NCI-H2081 treated with DMSO at 0.1 percent for 48 hours (cell line): ENCODE measurements at places on chromosomes 7 and 10.

- DNase-seq: no peak
Measured at GRCh38 chr10:23445591-23445990, 6.7 kb downstream of the OTUD1 start.

- no peak for DNase-seq
Measured at GRCh38 chr10:98340261-98340939, 72.4 kb upstream of the LOXL4 start.

GRCh38 chr7:17234398-17235031 is 63.9 kb upstream of the AHR start:
- DNase-seq: no peak

DNA sequence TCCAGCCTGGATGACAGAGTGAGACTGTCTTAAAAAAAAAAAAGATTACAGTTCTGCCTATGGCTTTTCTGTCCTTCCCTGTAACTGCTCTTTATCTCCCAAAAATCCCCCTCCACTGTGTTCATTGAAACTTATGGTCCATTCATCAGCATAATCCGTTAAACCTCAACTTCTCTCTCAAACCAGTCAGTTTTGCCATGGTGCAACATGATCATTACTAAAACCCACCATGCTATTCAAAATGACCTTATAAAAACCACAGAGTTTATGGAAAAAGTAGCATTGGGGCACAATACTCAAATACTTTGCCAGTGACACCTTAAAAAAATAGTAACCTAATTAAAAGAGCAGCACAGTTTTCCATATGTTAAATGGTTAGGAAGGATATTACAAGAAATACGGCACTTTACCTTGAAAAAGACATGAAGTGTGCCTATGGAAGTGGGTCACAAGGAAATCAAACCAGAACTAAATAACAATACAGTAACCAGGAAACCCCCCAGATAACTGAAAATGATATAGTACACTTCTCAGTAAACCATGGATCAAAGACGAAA is 74.0 kb upstream of the ST8SIA6 start:
- no peak for DNase-seq

GRCh38 chr10:112379635-112380296 is 5.8 kb downstream of the ACSL5 start:
- no peak for DNase-seq

- no peak for DNase-seq
Measured at GRCh38 chr10:78553792-78554191, 515.0 kb upstream of the ZMIZ1 start.

GRCh38 chr10:102509387-102509786 is 5.6 kb downstream of the SUFU start:
- DNase-seq: no peak

DNA sequence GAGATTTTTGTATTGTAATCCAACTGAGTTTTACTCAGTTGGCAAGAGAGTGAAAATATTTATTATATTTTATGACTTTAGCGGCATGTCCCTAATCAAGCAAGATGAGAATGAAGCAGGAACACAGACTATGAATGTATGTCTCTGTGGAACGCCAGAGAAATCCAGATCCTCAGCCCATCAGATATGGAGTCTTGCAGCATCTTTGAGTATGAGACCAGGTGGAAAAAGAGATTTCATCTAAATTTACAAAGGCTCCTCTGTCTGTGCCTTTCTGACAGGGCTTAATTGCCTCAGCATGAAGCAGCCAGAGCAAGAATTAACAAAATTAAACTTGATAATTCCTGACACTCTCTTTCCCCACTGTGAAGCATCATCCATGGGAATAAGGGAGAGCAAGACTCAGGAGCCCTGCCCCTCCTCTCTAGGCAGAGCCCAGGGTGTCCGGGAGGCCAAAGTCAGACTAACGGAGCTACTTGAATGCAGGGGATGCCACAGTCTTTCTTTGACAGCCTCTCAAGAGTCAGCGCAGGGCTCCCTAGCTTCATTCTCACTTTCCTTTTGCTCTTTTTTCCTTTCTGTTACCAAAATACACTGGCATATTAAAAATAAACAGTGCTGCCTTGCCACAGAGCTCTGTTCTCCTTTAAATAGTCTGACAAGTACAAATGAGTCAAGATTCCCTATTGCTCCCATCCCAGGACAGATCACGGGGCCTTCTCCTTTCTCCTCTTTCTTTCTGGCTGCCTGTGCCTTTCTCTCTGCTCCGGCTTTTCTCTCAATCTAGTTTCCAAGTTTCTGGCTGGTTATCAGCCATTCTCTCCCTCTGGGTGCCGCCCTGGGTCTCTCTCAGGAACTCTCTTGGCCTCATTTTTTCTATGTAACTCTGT is 132.2 kb upstream of the INHBA start:
- DNase-seq: no peak

GRCh38 chr10:86361156-86362128 is 5.2 kb downstream of the GRID1 start:
- DNase-seq: no peak

GRCh38 chr7:140778568-140778967 is 82.1 kb downstream of the NDUFB2 start:
- DNase-seq: no peak

DNA sequence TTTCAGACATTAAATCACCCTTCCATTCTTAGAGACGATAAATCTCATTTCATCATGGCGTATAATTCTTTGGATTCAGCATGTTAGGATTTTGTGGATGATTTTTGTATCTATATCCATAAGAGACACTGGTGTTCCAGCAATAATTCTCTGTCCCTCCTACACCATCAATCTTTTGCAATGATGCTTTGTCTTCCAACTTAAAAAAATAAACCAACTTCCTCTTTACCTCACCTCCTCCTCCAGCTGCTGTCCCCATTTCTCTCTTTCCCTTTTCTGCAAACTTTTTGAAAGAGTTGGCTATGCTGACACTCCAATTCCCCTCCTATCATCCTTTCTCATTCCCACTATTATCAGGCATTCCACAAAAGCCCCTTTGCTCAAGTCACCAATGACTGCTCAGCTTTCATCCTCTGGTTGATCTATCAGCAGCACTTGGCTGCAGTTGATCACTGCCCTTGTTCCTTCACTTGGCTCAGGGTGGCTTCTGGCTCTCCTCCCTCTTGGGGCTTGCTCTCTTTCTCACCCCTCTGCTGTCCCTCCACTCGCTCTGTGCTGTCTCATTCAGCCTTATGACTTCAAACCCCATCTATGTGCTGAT is 130.0 kb downstream of the ARHGAP22 start:
- no peak for DNase-seq

- DNase-seq: no peak
Measured at GRCh38 chr7:40704172-40704571, 569.4 kb downstream of the SUGCT start.

DNA sequence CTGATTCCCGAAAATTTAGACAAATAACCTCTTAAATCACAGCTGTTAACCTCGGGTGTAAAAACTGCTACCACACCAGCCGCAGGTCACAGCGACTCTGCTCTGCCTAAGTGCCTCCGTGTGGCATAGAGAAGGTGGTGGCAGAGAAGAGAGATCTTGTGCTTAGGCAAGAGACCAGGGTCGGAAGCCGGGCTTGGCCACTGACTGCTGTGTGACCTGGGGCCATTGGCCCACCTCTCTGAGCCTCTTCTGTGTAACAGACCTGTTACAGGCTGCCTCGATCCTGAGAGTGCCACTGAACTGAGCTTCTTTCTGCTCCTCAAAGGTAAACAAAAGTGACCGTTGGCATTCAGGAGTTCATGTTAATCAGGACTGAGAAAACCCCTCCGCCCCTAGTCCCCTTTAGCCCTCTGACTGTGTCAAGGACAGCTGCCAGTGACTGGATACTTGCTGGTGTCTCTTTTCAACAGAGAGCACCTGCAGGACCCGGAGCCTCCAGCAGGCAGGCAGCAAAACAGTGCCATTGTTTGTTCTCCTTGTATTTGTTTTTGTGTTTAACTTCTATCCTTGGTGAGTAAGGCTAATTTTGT is 36.5 kb downstream of the ZMIZ1 start:
- no peak for DNase-seq

DNA sequence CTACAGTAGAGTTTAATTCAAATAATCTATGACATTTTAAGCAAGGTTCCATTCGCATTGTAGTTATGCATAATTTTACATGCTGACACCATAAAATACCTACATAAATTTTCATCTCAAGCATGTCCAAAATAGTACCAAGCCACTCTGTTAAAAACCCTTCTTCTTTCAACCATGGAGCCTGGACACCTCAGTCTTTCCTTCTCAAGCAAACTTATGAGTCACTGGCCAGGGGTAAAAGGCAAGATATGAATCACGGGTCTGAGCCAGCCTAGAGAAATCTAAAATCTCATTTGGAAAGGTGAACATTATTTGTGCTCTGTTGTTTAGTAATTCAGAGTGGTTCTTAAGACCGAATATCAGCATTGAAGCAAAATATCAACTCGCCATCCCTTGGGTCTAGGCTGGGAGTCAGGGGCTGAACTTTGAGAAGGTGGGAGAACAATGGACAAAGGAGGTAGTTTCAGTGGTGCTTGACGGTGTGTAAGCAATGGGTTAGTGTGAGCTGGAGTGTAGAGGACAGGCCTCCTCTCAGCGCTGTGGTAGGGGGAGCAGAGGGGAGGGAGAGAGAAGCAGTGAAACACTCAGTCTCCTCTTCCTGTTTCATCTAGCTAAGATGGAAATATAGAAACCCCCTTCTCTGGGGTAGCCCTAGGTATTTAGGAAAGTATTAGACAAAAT is 19.1 kb upstream of the GPAM start:
- DNase-seq: no peak

- no peak for DNase-seq
Measured at GRCh38 chr10:19966751-19967150, 150.5 kb downstream of the PLXDC2 start.
